Activated CD8-positive, alpha-beta memory T cell treated with anti-CD3 and anti-CD28 coated beads for 4 hours (primary cell): ENCODE measurements at places on chromosomes 4 and X.

- DNase-seq = no peak
These were observed 95.7 kb downstream of the DRD5 start for GRCh38 chr4:9877123-9877522.

DNA sequence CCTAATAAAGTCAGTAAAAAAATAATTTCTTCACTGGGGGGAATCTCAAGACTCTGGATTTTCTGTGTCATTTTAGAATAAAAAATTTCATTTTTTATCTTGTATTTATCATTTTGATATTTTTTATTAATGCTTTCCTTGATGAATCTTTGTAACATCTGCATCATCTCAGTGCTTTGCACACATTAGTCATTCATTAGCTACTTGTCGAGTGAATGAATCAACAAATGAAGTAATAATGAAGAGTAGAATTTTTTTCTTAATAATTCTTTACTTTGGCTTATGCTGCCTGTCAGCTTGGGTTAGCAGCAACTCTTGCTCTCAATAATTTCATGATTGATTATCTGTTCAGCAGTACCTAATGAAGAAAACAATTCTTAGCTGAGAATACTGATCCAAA, 530.8 kb downstream of the GRXCR1 start:
- DNase-seq = no peak

DNA sequence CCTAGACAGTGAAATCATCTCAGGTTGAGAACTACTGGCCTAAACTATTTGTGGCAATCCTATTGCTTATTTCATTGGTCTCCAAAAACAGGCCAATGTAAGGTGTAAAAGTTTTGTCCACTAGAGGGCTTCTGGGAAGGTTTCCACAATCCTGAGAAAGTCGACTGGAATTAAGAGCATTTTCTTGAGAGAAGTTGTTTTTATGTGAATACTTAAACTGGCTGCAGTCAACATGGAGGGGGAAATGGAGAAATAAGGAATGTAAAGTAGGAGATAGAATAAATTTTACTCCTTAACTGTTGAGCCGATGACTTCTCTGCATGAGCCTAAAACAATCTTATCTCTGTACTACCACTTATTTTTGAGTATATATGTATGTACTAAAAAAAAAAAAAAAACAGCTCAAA, 11.0 kb upstream of the EIF4E start:
- no peak for DNase-seq

DNA sequence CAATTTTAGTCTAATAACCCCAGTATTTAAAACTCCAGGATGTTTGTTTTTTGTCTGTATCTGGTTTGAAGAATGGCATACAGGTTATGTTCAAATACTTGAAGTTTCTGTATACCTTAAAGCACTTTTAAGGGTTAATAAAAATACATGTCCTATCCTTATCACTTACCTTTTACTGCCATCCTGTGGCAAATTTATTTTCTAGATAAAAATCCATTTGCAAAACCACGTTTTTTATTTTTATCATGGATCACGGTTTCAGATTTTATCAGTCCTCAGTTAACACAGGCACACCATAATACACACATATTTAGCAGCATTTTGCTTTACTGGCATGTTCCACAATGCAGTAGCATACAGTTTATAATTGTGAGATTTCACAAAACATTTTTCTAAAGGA, 113.3 kb upstream of the H2AZ1 start:
- DNase-seq = no peak

GRCh38 chr4:23851464-23851863, 38.4 kb downstream of the PPARGC1A start:
- no peak for DNase-seq

DNA sequence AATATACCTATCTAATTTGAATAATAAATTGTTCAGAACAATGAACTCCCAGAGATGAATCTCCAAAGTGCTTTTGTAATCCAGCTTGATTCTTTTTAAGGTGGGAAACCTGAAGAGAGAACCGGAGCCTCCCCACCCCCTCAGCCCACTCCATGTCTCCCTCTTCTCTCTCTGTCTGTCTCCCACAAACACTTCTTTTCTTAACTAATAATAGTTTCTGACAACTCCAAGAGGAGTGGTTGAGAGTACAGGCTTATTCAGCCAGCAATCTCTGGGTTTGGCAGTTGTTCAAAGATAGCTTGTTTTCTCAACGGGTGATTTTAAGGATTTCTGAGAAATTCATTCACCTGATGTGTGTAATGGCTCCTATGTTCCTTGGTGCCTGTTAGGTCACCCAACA, 23.4 kb downstream of the PPP4R3C start:
- DNase-seq = no peak

- DNase-seq = no peak
These were observed 34.4 kb downstream of the KIF4A start for GRCh38 chrX:70324326-70324725.

DNA sequence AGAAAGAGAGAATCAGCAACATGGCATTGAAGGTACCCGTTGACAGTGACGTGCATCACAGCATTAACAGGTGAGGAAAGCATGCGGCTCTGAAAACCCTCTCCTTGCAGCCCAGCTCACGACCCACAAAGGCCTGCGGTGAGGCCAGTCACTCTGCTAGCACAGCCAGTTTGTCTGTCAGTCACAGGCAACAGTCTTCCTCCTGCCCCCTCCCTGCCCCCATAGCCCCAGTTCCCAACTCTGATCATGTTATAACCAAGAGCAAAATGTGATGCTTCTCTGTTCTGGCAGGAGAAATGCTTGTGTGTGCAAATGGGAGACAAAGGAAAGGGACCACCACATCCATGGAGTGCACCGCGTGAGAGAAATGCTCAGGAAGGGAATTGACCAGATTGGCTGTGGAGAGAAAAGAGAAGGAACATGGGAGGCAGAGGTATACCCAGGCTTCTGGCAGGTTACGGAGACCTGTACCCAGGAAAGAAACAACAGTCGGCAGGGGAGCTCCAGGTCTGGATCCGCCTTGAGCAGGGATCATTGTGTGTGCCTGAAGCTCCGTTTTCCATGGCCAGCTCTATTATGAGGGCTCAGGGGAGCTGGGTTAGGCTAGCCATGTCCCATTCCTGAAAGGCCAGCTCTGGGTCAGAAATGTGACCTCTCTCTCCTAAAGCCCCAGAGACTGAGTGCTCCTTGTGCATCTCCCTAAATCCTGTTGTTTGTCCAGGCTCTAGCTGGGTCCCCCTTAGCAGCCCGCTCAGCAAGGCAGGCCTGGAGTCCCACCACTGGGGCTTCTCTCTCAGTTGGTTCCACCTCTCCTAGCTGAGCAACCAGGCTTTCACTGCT, 139.7 kb upstream of the MAMLD1 start:
- no peak for DNase-seq

DNA sequence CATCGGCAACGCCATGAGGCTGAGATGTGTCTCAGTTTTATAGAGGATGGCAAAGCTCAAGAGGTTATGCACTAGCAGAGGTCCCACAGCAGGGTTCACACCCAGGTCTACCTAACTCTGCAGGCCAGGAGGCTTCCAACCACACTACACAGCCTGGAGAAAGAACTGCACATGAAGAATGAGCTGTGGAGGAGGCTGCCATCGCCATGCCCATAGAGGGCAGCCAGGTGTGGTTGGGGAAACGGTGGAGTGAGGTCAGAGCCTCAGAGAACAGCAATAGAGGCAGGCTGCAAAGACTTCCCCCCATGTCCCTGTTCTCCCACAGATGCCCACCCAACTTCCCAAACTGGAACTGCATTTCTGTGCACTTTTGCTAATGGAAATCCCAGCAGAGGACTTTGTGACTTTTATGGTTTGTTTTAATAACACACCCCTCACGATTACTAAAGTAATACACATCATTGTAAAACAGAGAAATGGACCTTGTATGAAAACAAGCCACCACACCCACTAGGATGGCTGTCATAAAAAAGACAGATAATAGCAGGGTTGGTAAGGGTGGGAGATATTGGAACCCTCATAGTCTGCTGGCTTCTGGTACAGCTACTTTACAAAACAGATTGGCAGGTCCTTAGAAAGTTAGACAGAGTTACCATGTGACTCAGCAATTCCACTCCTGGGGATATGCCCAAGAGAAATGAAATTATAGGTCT, 58.9 kb upstream of the PROM1 start:
- no peak for DNase-seq

DNA sequence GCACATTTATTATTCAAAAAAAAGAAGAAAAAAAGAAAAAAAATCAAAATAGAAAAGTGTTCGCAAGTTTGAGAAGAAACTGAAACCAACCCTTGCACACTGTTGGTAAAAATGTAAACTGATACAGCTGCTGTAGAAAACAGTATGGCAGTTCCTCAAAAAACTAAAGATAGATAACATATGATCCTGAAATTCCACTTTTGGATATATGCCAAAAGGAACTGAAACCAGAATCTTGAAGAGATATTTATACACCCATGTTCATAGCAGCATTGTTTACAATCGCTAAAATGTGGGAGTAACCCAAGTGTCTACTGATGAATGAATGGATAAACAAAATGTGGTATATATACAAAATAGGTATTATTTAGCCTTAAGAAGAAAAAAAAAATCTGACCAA, 155.4 kb downstream of the TBCK start:
- no peak for DNase-seq

GRCh38 chrX:74104356-74105015, 199.5 kb upstream of the ZCCHC13 start:
- DNase-seq = no peak

- no peak for DNase-seq
These were observed 12.9 kb downstream of the LETM1 start for GRCh38 chr4:1842993-1843448.

GRCh38 chr4:165031436-165032211, at the start of gene TRIM60:
Gene TRIM60, plus strand, starts transcription at chr4:165031999. Its CDS starts 8,074 bp downstream, at chr4:165040073.
- DNase-seq = no peak

- no peak for DNase-seq
These were observed 161.1 kb downstream of the TRIML1 start for GRCh38 chr4:188300385-188300784.

GRCh38 chr4:15652191-15652590, 3.0 kb downstream of the FBXL5 start:
- no peak for DNase-seq

GRCh38 chr4:183153190-183153916, 54.3 kb downstream of the WWC2 start:
- DNase-seq = no peak

GRCh38 chr4:48103483-48104139, 30.4 kb downstream of the TXK start:
- no peak for DNase-seq

DNA sequence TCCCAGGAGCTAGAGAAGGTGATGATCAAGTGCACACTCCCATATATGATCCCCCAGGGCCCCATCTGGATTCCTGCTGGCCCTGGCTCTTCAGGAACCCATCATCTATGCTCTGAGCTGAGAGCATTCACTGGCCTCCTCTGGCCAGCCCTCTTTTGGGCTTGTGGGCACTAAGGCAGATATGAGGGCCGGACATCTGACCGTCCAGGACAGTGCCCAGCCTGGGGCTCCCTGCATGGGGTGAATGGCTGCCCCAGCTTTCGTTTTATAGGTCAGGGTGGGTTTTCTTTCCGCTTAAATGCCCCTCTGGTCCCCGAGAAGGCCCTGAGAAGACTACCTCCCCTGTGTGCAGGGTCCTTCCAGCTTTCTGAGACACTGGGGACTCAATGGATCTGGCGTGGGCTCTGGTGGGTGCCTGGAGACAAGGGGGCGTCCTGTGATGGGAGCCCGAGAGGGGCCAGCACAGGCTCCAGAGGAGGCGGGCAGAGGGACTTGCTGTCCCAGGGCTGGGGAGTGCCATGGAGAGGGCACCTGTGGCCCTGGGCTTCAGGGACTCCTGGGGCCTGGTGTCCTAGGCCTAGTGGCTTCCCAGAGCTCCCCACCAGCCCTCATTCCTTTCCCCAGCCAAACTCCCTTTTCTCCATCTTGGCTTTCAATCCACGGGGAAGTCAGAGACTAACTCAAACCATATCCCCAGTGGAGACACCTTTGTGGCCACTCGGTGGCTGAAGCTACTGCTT, 39.5 kb upstream of the GRPEL1 start:
- DNase-seq = no peak

GRCh38 chrX:32530802-32531403, 680.4 kb downstream of the DMD start:
- no peak for DNase-seq

DNA sequence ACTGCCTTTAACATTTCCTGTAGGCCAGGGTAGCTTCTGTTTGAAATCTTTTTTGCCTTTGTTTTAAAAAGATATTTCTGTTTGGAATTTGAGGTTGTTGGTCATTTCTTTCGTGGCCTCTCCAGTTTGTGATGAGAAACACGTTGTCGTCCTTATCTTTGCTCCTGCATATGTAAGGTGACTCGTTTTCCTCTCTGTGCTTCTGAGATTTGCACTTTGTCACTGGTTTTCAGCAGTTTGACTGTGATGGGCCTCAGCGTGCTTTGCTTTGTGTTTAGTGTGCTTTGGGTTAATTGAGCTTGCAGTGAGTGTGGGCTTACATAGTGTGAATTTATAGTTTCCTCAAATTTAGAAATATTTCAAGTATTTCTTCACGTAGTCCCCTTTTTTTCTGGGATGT, 81.5 kb downstream of the FAM193A start:
- DNase-seq = no peak

DNA sequence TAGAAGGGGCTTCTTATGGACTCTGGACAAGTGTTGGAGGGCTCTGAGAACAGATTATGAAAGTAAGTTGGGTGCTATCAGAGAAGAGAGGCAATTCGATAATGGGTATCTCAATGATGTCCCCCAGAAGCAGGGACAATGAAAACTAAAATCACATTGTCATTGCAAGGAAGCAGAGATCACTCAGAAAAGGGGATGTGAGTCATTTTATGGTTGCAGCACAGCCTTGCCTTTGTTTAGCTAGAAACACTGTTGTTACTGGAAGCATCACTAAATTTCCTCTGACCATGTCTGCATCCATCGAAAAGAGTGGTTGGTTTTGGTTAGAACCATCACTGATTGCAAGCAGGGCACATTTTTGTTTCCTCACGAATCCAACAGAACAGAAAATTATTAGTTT, 246.8 kb upstream of the NWD2 start:
- no peak for DNase-seq

DNA sequence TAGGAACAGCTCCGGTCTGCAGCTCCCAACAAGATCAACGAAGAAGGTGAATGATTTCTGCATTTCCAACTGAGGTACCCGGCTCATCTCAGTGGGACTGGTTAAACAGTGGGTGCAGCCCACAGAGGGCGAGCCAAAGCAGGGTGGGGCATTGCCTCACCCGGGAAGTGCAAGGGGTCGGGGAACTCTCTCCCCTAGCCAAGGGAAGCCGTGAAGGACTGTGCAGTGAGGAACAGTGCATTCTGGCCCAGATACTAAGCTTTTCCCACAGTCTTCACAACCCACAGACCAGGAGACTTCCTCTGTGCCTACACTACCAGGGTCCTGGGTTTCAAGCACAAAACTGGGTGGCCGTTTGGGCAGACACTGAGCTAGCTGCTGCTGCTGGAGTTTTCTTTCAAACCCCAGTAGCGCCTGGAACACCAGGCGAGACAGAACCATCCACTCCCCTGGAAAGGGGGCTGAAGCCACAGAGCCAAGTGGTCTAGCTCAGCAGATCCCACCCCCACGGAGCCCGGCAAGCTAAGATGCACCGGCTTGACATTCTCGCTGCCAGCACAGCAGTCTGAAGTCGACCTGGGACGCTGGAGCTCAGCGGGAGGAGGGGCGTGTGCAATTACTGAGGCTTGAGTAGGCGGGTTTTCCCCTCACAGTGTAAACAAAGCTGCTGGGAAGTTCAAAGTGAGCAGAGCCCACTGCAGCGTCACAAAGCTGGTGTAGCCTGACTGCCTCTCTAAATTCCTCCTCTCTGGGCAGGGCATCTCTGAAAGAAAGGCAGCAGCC, 84.6 kb downstream of the THOC2 start:
- DNase-seq = no peak

- no peak for DNase-seq
These were observed 23.4 kb downstream of the PDE6B start for GRCh38 chr4:648579-649292.

- DNase-seq = no peak
These were observed 1825.1 kb upstream of the IGFBP7 start for GRCh38 chr4:58935332-58935731.

GRCh38 chr4:61379406-61379805, 179.3 kb downstream of the ADGRL3 start:
- DNase-seq = no peak
